ENCODE measurements at places on chromosomes 1 and 21.

DNA sequence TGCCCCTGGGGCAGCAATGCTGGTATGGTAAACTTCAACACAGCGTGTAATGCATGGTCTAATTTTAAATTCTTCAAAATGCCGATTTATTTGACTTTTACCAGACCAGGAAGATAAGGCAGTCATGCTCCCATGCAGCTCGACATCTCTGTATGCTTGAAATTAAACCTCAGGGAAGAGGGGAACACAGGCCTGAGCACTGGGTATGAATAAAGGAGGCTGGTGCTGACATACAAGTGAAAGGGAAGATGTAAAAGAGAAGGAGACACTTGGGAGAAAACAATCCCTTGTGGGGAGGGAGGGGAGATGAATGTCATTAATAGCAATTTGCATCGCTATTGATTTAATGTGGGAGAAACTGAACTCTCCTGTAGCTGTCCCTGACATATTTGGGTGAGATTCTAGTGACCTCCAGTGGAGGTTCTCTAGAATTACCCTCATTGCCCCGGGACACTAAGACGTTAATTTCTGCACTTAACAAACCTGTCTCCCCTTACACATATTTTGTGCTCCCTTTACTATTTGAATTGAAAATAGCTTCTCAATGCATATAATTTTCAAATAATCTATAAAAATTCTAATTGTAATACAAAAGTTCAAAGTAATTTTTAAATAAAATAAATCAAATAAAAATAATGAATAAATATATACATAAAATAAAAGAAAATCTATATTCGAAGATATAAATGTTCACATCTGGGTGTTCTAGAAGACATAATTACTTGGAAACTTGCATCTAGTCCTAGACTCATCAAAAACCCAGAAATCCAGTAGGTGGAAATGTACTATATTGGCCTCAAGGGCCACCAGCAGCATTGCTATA, 283.1 kb downstream of the LMX1A start:
- DNase-seq = no peak

GRCh38 chr21:31087639-31088473, 49.6 kb upstream of the KRTAP19-8 start:
- DNase-seq = no peak

- DNase-seq = no peak
Measured at GRCh38 chr1:51515982-51516648, 3.0 kb downstream of the EPS15 start.

GRCh38 chr1:86948212-86948611, 33.8 kb downstream of the HS2ST1 start:
- DNase-seq = no peak

DNA sequence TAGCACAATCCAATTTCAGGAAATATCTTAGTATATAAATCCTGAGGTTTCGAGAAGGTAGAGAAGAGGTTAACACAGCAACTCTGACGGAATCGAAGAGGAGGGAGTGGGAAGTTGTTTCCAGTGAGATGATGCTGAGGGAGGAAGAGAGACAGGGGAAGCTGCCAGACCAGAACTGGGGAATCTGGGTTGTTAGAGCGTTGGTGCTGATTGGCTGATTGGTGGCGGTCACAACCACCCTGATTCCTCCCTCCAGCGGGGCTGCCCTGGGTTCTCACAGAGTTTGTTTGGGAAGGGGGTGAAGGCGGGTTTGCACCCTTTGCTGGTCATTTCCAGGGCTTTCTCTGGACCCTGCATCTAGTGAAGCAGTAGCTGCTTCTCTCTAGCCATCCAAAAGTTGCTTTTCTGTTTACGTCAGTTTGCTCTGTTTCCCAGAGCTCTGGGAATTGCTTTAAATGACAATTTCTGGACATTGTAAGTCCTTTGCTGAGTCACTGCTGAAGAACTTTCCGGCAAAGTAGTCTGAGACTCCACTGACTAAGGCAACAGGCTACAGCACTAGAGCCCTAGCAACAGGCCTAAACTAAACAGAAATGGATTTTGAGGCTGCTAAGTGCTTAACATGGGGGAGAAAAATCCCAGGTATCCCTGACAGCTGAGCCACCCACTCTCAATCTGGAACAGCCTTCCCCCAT, 90.1 kb downstream of the TENT5C start:
- no peak for DNase-seq

- no peak for DNase-seq
Measured at GRCh38 chr1:117030271-117030877, 28.8 kb downstream of the CD101 start.

GRCh38 chr1:192284927-192285326, 31.9 kb upstream of the RGS21 start:
- DNase-seq = no peak

DNA sequence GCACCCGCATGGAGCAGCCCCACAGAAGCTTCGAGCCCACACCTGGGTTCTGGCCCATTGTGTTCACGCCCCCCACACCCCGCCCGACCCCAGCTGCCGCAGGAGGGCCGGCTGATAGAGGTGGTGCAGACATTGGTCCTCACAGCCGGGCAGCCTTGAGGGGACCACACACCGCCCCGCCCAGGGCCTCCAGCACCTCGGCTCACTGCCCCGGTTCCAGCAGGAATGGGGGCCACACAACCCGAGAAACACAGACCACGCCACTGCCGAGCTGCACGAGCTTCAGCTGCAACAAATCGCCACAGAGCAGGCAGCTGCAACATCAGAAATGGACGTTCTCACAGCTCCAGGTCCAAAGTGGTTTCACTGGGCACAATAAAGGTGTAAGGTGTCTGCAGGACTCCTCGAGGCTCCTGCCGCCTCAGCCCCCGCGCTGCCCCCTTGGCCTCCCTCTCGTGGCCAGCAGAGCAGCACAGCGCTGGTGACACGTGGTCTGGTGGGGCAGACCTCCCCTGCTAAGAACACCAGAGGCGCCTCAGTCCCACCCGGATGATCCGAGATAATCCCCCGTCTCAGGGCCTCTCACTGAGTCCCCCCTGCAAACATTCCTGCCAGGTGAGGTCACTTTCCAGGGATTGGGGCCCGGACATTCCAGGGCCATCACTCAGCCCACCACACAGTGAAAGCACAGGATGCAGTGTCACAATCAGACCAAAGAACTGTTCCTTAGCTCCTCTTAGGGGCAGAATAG, 62.3 kb upstream of the ADARB1 start:
- DNase-seq = peak; percentile 6

GRCh38 chr1:202085682-202086373, 36.9 kb upstream of the GPR37L1 start:
- DNase-seq = no peak

- DNase-seq = no peak
Measured at GRCh38 chr1:198465201-198466144, 75.0 kb downstream of the ATP6V1G3 start.

- no peak for DNase-seq
Measured at GRCh38 chr1:221621683-221622082, 120.2 kb downstream of the DUSP10 start.

DNA sequence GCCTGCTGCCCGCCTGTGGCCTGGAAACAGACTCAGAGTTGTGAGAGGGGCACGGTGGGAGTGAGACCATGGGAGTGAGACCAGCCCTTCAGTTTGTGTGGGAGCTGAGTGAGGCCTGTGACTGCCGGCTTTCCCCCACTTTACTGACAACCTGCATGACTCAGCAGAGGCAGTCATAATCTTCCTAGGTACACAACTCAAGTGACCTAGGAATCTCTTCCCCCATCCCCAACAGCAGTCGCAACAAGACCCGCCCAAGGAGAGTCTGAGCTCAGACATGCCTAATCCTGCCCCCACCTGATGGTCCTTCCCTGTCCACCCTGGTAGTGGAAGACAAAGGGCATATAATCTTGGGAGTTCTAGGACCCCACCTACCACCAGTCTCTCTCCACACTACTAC, 44.2 kb downstream of the KLHL20 start:
- no peak for DNase-seq

DNA sequence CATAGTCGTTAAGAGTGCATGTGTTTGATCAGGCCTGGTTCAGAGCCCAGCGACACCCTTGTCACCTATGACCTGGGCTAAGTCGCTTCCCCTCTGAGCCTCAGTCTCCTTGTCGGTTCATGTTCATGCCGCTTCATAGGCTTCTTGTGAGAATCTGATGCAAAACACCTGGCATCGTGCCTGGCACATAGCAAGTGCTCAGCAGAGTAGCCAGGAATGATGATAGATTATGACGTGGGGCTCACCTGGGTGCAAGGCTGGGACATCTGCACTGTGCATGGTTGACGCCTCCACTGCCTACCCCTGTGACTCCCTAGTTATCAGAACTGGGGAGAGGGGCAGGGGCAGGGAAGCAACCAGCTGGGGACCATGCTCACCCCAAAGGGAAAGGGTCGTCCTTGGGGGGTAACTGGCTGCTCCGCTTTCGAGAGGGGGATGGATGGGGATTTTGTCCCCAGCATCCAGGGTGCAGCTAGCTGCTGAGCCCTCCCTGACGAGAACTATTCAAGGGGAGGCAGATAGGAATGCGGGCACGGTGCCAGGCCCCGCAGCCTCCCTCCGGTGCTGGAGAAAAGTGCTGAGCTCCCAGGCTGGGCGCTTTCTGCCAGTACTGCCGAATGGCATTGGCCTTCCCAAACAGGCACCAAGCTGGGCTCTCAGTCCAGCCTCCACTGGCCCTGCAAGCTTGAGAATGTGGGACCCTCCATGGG, 9.3 kb downstream of the EFHD2 start:
- DNase-seq = no peak

GRCh38 chr1:26323382-26323781, 5.6 kb downstream of the CD52 start:
- DNase-seq = no peak

DNA sequence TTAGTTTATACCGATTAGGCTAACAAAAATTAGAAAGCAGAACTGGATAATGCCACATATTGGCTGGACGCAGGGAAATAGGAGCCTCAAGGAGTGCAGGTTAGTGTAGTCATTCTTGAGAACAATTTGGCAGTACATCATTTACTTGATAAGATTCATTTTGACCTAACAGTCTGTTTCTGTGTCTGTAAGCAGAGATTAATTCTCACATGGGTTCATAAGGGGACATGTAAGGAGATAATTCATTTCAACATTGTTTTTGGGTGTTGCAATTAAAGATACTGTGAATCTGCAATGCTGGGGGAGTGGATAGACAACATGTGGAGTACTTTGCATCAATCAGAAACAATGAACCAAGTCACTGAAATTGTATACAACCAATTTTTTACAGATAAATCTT, 32.0 kb downstream of the AGO3 start:
- DNase-seq = no peak

DNA sequence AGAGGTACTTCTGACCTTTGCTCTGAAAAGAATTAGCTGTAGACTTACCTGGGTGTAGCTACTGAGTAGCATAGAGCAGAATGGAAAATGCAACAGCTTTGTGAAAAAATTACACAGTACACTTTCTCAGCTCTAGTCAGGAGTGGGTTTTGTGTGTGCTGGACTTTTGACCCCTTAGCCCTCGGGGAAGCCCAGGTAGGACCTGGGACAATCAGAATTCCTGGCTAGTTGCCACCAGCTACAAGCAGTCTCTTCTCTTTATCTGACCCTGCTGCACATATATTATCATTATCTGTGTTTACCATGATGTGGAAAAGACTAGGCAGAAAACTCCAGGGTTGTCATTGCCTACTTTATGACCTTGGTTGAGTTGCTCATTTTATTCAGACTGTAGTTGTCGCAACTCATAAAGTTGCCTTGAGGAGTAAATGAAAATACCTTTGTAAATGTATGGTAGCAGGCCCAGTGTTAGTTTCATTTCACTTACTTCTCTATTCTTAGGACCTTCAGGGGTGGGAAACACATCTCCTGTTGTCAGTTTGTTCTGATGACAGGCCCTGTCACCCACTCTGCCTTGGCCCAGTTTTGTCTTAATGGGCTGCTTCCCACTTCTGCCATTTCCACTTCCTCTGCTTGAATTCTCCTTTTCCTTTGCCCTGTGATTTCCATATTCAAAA, 5.4 kb downstream of the NEK7 start:
- no peak for DNase-seq

- DNase-seq = no peak
Measured at GRCh38 chr1:121586369-121587229, 401.8 kb downstream of the SRGAP2C start.

DNA sequence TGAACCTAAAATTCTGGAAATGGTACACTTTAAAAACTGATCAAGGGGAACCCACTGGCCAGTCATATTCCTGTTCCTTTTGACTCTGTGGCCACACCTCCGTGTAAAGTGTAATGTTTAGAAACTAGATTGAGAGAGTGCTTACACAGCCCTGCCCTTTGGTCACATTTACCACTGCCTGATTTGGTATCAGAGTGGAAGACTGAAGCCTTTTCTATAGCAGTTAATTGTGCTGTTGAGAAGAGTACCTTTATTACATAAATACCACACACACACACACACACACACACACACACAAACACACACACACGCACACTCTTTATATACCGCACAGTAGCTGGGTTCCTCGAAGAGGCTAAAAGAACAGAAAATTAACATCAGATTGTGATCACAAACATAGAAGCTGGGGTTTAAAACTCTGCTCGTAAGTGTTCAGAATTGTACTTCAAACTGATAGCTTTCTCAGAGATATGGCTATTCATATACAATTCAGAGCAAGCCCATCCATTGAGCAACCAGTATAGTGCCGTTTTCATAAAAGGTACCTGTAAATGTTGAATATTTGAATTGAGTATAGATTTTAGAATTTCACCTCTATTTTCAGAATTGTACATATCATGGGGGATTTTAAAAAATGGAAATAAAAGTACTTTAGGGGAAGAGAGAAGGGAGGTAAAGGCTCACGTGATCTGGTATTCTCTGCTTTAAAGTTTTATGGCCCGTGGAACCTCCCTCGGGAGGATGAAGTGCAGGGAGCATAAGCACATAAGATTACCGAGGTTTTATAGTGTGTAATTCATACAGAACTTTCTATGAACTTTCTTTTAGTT, 37.5 kb downstream of the CAMTA1 start:
- no peak for DNase-seq

GRCh38 chr1:1143636-1144035, 27.7 kb upstream of the C1orf159 start:
- DNase-seq = no peak

- no peak for DNase-seq
Measured at GRCh38 chr1:58585166-58585565, 8.1 kb upstream of the TACSTD2 start.

DNA sequence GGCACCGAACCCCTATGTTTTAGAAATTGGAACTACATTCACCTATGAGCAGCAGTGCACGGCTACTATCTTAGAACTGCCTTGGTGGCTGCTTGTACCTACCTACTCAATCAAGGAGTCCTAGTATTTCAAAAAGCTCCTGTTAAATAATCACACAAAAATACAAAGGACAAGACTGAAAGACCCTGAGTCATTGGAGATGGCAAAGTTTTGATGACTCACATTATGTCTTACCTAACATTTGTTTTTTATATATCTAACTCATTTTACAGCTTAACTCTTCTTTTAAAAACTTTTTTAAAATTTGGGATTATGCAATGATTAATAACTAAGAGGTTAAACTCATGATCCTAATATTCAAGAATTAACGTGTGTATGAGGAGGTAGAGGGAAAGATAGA, 1206.0 kb upstream of the TMPRSS15 start:
- DNase-seq = no peak

GRCh38 chr1:57345916-57346315, 77.9 kb downstream of the DAB1 start:
- DNase-seq = no peak

DNA sequence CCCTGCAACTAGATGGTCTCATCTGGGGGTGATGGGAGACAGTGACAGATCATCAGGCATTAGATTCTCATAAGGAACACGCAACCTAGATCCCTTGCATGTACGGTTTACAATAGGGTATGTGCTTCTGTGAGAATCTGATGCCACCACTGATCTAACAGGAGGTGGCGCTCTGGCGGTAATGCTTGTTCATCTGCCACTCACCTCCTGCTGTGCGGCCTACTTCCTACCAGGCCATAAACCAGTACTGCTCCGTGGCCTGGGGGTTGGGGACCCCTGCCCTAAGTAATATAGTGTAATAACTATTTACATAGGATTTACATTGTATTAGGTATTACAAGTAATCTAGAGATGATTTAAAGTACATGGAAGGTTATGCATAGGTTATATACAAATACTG, 134.9 kb downstream of the CLEC20A start:
- no peak for DNase-seq
